ENCODE measurements at places on chromosomes 5 and 9.

DNA sequence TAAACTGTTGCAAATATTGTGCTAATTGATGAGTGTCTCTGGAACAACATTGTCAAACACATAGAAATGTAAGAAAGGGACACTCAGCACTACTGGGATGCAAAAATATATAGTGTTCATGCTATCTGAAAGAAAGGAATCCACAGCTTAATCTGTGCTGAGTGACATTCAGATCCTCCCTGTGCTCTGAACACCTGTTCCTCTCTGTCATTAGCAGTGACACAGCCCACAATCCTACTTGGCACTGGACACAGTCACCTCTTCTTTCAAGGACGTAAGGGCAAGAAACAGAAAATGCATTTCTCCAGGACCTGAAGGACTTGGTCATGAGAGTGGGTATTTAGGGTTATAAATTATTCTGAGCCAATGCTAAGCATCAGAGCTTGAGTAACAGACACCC is 121.4 kb upstream of the SV2C start:
- DNase-seq, result no peak

DNA sequence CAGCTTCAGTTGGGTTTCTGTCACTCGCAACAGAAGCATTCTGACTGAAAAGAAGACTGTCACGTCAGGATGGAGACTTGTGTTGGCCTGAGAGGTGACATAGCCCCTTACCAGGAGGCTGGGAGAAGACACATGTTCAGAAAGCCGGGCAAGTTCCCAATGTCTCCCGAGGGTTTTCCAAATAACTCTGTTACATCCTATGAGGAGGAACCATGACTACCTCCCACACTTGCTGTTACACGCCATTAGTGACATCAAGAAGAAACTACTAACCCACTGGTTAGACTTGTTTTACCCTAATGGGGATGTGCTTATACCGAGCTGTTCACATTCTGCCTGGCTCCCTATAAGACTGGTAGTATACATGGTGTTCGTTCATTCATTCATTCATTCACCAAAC is 33.3 kb downstream of the SH3PXD2B start:
- no peak for DNase-seq

GRCh38 chr9:37575921-37576721 is at the start of gene FBXO10:
FBXO10 (minus strand) TSS chr9:37576380; CDS start chr9:37541768, 34,612 bp downstream.
- peak; percentile 36 for DNase-seq

DNA sequence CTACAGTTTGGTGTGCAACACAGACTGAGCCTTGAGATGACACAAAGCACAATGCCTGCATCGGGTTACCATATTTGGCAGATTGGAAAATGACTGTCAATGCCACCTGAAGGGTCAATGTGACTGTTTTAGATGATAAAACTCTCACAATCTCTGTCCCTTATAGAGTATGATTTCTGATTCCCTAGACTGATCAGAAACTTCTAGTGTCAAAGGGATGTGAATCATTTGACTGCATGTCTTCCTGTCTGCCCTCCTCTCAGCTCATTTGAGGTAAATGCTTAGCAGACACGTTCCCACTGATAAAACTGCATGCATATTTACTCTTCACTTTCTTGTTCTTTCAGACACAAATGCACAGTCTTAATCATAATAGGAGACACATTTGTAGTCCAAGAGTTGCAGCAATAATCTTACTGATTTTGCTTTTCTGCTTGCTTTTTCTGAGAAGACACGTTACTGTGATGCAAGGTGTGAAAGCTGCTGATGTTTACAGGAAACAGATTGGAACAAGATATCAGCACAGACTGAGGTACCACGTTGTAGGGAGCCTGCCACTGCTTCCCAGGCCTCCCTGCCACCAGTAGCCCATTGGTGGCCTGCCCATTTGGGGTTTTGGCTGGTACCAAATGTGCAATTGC is 77.8 kb downstream of the GCNT4 start:
- DNase-seq, result no peak

DNA sequence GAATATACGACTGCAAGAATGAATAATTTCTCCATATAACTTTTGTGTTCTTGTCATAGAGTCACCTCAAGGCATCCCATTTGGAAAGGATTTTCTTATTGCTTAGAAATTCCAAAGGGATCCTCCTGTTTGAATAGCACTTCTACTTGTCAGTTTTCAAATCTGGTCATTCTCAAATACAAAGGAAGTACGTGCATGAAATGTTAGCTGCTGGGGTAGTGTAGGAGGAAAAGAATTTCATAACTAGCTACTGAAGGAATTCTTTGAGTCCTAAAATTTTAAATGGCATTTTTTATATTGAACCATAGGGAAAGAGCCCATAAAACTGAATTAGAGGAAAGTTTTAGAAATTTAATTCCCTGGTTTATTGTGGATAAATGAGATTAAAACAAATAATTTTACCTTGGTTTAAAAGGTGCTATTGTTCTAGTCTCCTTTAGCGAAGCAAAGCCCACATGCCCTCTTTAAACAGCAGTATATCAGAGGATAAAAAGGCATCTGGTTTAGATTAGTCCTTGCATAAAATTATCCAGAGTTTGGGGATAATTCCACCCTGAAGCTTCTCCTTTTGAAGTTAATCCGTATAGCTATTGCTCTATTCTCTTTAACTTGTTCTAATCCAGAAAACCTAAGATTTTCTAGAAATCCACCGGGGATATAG is 2.0 kb upstream of the MPDZ start:
- DNase-seq, result no peak

- DNase-seq, result no peak
Measured at GRCh38 chr5:96440185-96440538, 7.1 kb upstream of the PCSK1 start.
